ENCODE measurements at places on chromosomes 5 and 9.

DNA sequence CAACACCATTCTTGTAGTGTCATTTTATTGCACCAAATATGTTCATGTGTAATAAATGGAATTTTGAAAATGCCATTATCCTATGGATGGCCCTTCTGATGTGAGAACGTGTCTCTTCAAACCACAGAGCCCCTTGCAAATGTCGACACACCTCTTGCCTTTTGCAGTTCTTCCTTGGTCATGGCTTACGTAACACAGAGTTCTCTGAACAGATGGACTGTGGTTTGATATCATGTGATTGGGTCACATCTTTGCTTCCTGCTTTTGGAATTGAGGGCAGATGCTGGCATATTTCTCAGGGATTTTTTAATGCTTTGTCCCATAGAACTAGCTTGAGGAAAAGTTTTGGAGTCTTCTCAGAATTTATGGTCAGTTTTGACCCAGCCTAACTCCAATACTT is 4.6 kb downstream of the TGFBR1 start:
- DNase-seq: peak; percentile 60

GRCh38 chr5:50745221-50745910 is 78.9 kb downstream of the PARP8 start:
- DNase-seq: no peak

- no peak for DNase-seq
Measured at GRCh38 chr9:129287619-129288305, 109.7 kb upstream of the IER5L start.

DNA sequence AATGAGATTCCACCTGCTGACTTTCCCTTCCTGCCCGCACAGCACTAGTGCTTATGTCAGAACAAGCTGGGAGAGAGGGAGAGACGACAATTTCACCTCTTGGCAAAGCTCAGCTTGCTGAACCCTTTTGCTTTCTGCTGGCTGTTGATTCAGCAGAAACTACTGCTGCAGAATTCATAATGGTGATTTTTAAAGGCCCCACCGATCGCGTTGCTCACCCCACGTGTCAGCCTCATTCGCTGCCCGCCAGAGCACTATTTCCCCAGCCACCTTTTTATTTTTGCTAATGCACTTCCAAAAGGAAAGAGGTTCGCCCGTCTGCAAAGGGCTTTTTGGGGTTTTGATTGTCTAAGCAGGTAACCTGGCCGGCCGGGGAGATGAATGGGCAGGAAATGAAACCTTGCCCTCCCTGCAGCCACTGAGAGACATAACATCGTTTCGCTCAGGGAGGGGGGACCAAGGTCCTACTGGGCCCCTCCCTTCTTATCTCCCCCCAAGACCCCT is 1.3 kb downstream of the PPP2R2B start:
- no peak for DNase-seq

- no peak for DNase-seq
Measured at GRCh38 chr9:110029956-110030480, 177.9 kb downstream of the C9orf152 start.

GRCh38 chr9:21854594-21854993 is 52.2 kb downstream of the MTAP start:
- DNase-seq: no peak

DNA sequence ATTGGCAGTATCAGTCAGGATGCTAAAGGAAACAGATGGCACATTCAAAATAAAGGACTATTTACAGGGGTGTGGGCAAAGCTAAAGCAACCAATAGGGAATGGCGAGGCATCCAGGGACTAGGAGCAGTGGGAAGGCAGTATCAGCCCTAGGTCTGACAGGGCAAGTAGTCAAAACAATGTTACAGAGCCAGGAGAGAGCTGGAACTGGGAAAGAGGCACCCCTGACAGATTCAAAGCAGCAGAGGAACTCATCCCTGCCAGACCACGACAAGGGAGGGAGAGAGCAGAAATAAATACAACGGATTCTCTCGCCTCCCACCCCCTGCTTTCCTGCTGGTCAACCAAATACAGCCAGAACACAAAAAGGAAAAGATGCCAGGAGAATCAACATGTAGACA is 371.5 kb downstream of the NR2F1-AS1 start:
- DNase-seq: no peak

- peak; percentile 24 for DNase-seq
Measured at GRCh38 chr5:59380350-59380951, 513.1 kb downstream of the PDE4D start.

Data from GM04503 (cell line).